Stomach (tissue), 19 donors: ENCODE measurements at places on chromosomes 5 and 9. TPM values are rescaled to one million over a fixed set of nuclear protein-coding genes. Genes with fewer than 3 reads are reported as not detected.

GRCh38 chr5:55853818-55854217 lies 2.7 kb downstream of the IL31RA start:
- H3K4me1 ChIP-seq: no peaks in the 10 kb centered on the region
- H3K27me3 ChIP-seq: no peaks in the 10 kb centered on the region
- no peak for DNase-seq
- no peaks in the 10 kb centered on the region for H3K36me3 ChIP-seq
- H3K27ac ChIP-seq: no peak overlapping the region

DNA sequence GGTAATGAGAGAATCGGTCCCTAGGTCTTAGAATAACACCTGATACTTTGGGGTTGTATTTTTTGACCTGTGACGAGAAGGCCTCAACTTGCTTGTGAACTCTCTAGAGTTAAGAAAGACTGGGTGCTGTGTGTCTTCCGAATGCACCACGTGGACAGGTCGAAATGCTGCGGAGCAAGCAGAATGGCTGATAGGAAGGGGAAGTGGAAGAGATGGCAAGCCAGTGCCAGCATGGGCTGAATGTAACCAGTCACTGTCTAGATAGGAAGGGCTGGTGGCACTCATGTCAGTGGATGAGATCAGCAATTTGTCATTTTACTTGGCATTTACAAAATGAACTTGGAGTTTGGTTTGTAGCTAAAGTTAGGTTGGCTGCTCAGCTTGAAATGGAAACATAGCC lies 5.6 kb downstream of the OTULINL start:
- no peak overlapping the region for H3K4me3 ChIP-seq
- peaks cover 66% of the 10 kb centered on the region for H3K4me1 ChIP-seq
- no peaks in the 10 kb centered on the region for H3K27me3 ChIP-seq
- no peak for DNase-seq
- peak overlapping the region; percentile 74 for H3K27ac ChIP-seq
- no peaks in the 10 kb centered on the region for H3K36me3 ChIP-seq

- DNase-seq: no peak
- H3K27me3 ChIP-seq: no peaks in the 10 kb centered on the region
- H3K36me3 ChIP-seq: peaks cover 4% of the 10 kb centered on the region
- no peak overlapping the region for H3K4me3 ChIP-seq
- H3K27ac ChIP-seq: no peak overlapping the region
Measured at GRCh38 chr9:76181781-76182180, 212.4 kb downstream of the RFK start.

DNA sequence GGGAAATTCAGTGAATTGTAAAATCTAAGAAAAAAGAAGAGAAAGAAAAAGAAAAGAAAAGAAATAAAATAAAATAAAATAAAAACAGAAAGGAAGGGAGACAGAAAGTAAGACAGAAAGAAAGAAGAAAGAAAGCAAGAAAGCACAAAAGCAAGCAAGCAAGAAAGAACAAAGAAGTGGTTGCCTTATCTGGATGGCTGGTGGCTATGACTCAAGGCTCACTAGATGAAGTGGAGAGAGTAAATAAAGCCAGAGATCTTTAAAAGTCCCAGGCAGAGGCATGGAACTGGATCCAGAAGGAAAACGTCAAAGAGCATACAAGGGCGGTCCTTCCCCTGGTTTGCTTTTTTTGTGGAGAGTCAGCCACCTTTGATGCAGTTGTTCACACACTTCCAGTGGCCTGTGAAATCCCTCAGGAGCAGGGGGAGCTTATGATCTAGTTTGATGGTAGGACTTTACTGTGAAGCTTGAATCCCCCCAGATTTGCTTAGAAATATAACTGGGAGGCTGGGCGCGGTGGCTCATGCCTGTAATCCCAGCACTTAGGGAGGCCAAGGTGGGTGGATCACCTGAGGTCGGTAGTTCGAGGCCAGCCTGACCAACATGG lies 176.7 kb upstream of the HMHB1 start:
- H3K4me1 ChIP-seq: peaks cover 10% of the 10 kb centered on the region
- no peak overlapping the region for H3K27ac ChIP-seq
- peak; percentile 75 for DNase-seq
- no peaks in the 10 kb centered on the region for H3K27me3 ChIP-seq
- H3K4me3 ChIP-seq: no peak overlapping the region
- no peaks in the 10 kb centered on the region for H3K36me3 ChIP-seq

DNA sequence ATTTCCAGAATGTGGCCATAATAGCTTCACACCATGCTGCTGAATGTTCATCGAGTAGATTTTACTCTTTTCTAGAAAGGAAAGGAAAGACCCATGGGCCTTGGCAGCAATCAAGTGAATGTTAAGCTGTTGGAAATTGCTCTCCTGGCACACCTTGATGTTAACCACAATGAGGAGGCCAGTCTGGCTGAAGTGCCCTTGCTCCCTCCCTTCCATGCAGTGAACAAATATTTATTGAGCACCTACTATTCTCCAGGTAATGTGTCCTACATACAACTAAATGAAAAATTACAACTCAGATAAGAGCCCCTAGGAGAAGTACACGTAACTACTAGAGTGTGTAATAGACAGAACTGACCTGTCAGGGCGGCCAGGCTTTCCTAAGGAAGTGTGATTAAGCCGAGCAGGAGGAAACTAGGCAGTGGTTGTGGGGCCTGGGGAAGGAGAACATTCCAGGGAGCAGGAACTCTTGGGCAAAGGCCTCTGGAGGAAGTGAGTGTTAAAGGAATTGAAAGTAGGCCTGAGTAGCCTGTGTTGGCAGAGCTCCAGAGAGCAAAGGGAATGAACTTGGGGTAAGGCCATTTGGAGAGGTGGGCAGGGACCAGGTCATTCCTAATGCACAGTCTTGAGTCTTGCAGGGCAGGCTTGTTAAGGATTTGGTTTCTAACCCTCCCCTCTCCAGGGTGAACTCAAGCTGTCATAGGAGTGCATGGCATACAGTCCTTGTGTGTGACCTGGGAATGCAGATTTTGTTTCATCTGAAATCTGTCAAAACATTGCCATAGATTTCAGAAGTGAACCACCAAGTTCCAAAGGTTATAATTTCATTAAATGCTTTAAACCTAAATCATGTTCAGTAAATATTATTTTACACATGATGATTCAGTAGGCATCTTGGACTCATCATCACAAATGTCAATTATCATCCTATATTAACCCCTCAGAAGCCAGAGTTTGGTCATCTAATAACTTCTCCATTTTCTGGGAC lies 9.0 kb upstream of the ZSWIM6 start:
- peak; percentile 79 for DNase-seq
- no peaks in the 10 kb centered on the region for H3K27me3 ChIP-seq
- H3K4me1 ChIP-seq: peaks cover 5% of the 10 kb centered on the region
- no peak overlapping the region for H3K4me3 ChIP-seq
- no peaks in the 10 kb centered on the region for H3K36me3 ChIP-seq

- no peak for DNase-seq
- no peak overlapping the region for H3K27ac ChIP-seq
- peaks cover 6% of the 10 kb centered on the region for H3K4me1 ChIP-seq
- H3K36me3 ChIP-seq: no peaks in the 10 kb centered on the region
Measured at GRCh38 chr9:89811356-89811755, 206.5 kb downstream of the GADD45G start.

- peaks cover 34% of the 10 kb centered on the region for H3K4me1 ChIP-seq
- DNase-seq: peak; percentile 53
- H3K4me3 ChIP-seq: no peak overlapping the region
- H3K36me3 ChIP-seq: no peaks in the 10 kb centered on the region
- no peak overlapping the region for H3K27ac ChIP-seq
- H3K27me3 ChIP-seq: no peaks in the 10 kb centered on the region
Measured at GRCh38 chr5:147822686-147823491, 8.6 kb downstream of the SPINK1 start.

GRCh38 chr9:112898872-112899311 lies 8.2 kb upstream of the SLC46A2 start:
- H3K36me3 ChIP-seq: no peaks in the 10 kb centered on the region
- DNase-seq: no peak
- no peak overlapping the region for H3K27ac ChIP-seq
- no peak overlapping the region for H3K4me3 ChIP-seq
- no peaks in the 10 kb centered on the region for H3K27me3 ChIP-seq
- no peaks in the 10 kb centered on the region for H3K4me1 ChIP-seq

- peaks cover 100% of the 10 kb centered on the region for H3K4me1 ChIP-seq
- H3K36me3 ChIP-seq: no peaks in the 10 kb centered on the region
- H3K4me3 ChIP-seq: peak overlapping the region; percentile 11
Measured at GRCh38 chr9:134376386-134377142, 50.3 kb downstream of the RXRA start.

DNA sequence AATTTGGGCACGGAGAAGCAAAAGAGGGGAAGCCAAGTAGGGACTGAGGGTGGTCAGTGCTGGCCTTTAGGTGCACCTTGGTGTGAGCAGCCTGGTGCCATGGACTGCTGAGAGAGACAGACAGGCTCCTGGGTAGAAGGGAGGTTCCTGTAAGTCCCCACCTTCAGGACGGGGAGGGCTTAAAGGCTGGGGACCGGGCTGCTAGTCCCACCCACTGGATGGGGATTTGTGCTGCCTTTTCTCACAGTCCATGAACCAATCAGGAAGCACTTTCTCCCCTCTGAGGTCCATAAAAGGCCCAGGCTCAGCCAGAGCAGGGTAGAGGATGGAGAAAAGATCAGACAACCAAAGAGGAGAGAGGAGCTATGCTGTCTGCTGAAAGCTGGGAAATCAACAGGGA lies 15.2 kb downstream of the CDC25C start:
- no peaks in the 10 kb centered on the region for H3K36me3 ChIP-seq
- no peak overlapping the region for H3K27ac ChIP-seq
- no peaks in the 10 kb centered on the region for H3K4me1 ChIP-seq
- no peak overlapping the region for H3K4me3 ChIP-seq
- H3K27me3 ChIP-seq: no peaks in the 10 kb centered on the region
- no peak for DNase-seq

DNA sequence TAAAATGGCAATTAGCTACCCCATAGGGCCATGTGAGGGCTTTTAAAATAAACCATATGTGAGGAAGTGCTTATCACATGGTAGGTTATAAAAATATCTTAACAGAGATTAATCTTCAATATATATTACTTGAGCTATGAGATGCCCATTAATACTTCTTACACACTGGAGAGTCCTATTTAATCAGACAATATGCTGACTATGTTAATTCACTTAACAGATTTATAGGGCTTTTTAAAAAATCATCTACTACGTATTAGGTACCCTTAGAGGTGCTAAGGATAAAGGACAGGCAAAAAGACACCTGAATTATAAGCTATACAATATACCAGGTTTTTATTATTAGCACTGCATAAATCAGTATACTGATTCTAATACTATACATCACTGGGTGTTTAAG lies 102.6 kb downstream of the STRBP start:
- H3K27ac ChIP-seq: no peak overlapping the region
- H3K36me3 ChIP-seq: no peaks in the 10 kb centered on the region
- no peaks in the 10 kb centered on the region for H3K27me3 ChIP-seq
- no peak overlapping the region for H3K4me3 ChIP-seq

- H3K4me1 ChIP-seq: peaks cover 28% of the 10 kb centered on the region
- H3K27ac ChIP-seq: no peak overlapping the region
- H3K4me3 ChIP-seq: no peak overlapping the region
- no peaks in the 10 kb centered on the region for H3K36me3 ChIP-seq
- H3K27me3 ChIP-seq: no peaks in the 10 kb centered on the region
- peak; percentile 57 for DNase-seq
Measured at GRCh38 chr9:16515207-16515606, 355.3 kb downstream of the BNC2 start.

DNA sequence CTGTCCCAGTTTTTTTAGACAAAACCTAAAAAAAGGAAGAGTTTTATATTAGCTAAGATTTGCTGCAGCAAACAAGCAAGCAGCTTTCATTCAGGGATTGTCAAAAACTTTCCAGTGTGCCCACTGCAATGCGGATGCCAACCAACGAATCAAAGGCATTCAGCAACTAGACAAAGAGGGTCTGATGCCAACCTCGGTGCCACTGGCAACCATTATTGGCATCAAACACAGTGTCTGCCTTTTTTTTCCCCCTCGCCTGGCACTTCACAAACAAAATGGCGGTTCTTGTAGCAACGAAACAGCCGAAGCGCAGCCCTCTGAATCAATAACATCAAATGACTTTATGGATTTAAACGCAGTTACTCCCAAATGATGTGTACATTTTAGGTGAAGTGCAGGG lies 10.4 kb downstream of the NFIB start:
- no peaks in the 10 kb centered on the region for H3K27me3 ChIP-seq
- peaks cover 26% of the 10 kb centered on the region for H3K4me1 ChIP-seq
- no peak overlapping the region for H3K4me3 ChIP-seq
- no peak overlapping the region for H3K27ac ChIP-seq
- DNase-seq: no peak

DNA sequence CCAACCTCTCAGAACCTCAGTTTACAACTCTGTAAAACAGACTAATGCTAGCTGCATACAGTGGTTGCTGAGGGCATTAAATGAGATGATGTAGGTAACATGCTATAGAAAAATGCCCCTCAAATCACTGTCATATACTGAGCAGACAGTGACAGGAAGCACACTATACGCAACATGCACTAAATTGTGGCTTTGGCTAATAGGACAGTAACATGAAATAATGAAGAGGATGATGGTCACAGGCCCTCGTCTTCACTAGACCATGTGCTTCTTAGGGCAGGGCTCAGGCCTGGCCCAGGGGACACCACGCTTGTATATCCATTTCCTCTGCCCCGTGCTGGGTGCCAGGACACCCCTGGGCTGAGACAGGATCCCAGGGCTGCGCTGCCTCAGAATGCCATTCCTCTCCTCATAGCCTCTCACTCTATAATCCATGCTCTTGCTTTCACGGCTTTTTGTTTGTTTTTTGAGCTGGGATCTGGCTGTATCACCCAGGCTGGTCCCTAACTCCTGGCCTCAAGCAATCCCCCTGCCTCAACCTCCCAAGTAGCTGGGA lies 18.9 kb downstream of the CSF1R start:
- H3K4me1 ChIP-seq: no peaks in the 10 kb centered on the region
- no peaks in the 10 kb centered on the region for H3K27me3 ChIP-seq
- H3K27ac ChIP-seq: no peak overlapping the region
- H3K36me3 ChIP-seq: no peaks in the 10 kb centered on the region
- DNase-seq: no peak
- H3K4me3 ChIP-seq: no peak overlapping the region

DNA sequence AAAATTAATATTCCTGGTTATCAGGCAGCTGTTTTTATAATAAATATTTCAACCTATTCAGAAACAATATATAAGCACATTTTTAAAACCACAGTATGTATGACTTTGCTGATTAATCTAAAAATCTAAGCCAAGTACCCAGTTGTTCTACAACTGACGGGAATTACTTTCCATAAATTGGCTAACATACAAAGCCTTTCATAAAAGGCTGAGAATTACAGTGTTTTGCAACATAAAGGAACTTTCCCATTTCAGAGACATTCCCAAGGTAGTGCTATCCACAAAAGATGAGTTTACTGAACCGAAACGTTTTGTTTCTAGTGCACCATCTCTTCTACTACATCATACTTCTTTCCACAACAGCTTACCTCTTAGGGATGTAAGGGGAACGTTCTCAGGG lies 7.2 kb downstream of the RNF145 start:
- H3K36me3 ChIP-seq: peaks cover 22% of the 10 kb centered on the region
- H3K4me1 ChIP-seq: peaks cover 33% of the 10 kb centered on the region
- no peak overlapping the region for H3K4me3 ChIP-seq
- no peak overlapping the region for H3K27ac ChIP-seq
- DNase-seq: no peak

- DNase-seq: no peak
- H3K4me1 ChIP-seq: peaks cover 15% of the 10 kb centered on the region
- H3K36me3 ChIP-seq: peaks cover 70% of the 10 kb centered on the region
- H3K27ac ChIP-seq: no peak overlapping the region
- H3K27me3 ChIP-seq: no peaks in the 10 kb centered on the region
- H3K4me3 ChIP-seq: no peak overlapping the region
Measured at GRCh38 chr9:33110686-33111085, 34.2 kb upstream of the SMU1 start.

CAMK4 gene
- 17.6 TPM for total RNA-seq

SREK1IP1 gene
- 24.8 TPM for total RNA-seq

FKTN gene
- 4.7 TPM for total RNA-seq

MEIKIN gene
- not detected for total RNA-seq
